ENCODE measurements at places on chromosomes 1 and 21.

GRCh38 chr1:63051886-63052285 is 268.0 kb downstream of the ATG4C start:
- no peak for DNase-seq

DNA sequence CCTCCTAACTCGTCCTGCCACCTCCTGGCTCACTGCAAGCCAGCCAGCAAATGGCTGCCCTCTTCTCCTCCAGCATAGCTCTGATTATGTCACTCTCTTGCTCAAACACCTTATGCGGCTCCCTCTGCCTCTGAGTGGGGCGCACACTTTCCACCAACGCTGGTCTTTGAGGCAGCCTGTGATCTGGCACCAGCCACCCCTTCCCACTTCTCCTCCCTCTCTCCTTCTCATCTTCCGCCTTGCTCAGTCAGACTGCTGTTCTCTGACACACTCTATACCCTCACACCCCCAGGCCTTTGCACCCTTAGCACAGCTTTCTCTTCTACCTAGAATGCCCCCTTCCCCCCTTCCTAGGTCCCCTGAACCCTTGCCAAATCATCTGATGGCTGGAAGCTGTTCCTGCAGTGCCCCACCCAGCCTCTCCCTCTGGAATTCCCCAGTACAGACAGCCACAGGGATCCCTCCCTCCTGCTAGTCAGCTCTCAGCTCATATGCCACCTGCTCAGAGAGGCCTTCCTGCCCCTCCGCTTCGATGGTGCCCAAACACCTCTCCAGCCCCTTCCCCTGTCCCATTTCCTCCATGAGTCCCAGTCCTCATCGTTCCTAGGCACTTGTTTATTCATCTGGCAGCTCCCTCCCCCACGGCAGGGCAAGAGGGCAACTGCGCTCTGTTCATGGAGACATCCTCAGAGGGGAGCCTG is 21.7 kb upstream of the PEF1 start:
- DNase-seq, result no peak

- no peak for DNase-seq
Observed at GRCh38 chr1:89706700-89707012, 73.7 kb downstream of the LRRC8C start.

DNA sequence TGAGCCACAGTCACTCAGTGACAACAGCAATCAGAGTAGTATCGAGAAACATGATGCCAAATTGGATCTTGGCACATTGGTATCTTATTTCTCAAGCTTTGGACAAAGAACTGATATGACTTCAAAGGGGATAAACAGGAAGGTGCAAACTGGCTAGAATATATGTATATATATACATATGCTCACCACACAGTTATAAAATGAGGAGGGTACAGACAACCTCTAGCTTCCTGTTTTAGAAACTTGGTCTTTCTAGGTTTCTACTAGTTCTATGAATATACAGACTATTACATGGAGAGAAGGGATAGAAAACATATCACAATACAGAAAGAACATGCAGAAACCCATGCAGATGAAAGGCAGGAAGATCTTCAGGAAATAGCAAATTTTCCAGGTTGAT is 292.1 kb upstream of the SNX7 start:
- no peak for DNase-seq

DNA sequence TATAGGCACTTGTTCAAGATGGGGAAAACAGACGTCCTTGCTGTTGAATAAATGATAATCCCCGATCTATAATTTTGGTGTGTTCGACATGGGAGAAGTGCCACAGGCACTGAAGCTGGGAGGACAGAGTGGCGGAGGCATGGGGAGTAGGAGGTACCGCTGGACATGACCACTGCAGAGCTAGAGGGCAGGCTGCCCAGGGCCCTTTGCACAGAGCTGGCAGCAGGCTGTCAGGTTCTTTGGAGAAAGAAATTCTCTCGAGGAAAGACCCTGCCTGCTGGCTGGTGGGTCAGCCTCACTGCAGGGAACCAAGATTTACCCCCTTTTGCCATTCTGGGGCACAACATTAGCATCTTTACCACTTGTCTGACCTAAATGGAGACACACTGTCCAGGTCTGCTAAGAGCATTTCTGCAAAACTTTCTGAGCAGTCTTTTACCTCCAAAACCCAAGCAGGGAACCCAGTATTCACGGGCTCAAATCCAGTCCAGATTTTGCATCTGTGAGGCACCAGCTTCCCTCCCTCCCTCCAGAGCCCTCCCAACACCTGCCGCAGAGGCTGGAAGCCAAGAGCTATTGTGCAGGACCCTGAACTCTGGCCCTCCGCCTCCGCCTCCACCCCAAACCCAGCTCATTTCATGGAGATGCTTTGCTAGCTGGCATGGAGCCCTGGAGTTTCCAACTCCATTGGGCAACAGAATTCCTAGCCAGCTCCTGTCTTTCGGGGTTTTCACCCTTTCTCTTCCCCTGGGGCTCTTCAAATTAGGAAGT is 142.3 kb downstream of the PLXNA2 start:
- DNase-seq, result no peak

DNA sequence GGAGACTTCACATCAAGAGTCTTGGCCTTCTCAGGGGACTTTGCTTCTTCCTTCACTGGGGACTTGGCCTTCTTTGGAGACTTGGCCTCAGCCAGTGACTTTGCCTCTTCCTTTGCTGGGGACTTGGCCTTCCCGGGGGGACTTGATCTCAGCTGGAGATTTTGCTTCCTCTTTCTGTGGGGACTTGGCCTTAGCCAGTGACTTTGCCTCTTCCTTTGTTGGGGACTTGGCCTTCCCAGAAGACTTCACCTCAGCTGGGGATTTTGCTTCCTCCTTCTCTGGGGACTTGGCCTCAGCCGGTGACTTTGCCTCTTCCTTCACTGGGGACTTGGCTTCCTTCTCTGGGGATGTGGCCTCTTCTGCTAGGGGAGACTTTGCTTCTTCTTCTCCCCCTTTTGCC is 13.5 kb upstream of the CD2 start:
- DNase-seq, result no peak

- DNase-seq, result no peak
Observed at GRCh38 chr1:27601771-27602461, 2.0 kb downstream of the AHDC1 start.

- DNase-seq, result no peak
Observed at GRCh38 chr1:19942088-19942487, 18.7 kb upstream of the PLA2G2E start.

GRCh38 chr1:225572422-225572821 is 80.5 kb downstream of the ENAH start:
- no peak for DNase-seq

- DNase-seq, result no peak
Observed at GRCh38 chr21:39612233-39613040, at the start of gene B3GALT5. B3GALT5 (plus strand) TSS chr21:39612940; CDS start chr21:39660560, 47,620 bp downstream.

DNA sequence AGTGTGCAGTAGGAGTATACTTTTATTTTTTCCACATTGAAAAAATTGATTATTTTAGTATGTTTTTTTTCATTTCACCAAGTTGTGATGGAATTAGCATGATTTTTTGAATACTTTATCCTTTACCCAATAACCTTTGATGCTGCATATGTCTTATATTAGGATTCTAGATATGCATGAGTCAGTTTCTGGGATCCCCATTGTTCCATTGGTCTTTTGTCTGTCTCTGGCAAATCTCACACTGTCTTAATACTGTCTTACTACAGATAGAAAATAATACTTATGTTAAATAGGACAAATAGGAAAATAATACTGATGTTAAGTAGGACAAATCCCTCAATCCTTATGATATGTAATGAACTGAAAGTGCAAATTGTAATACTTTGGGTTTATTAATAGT is 54.3 kb upstream of the ASB17 start:
- DNase-seq, result no peak

GRCh38 chr1:247465796-247466195 is 7.9 kb upstream of the OR2B11 start:
- DNase-seq, result no peak

DNA sequence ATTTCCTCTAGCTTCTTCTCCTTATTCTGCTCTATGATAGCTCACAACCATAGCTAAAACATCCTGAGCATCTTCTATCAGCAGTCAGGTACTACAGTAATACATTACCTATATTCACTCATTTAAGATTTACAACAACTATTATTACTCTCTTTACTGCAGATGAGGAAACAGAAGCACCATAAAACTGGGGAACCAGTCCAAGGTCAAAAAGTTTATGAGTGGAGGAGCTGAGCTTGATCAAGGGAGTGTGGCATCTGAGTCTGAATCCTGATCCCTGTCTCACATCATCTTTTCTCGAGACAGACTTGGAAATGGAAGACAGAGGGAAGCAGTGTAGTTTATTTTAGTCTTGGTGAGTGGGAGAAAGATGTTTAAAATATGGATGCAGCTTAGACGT is 288.6 kb downstream of the RGS7 start:
- DNase-seq, result no peak

GRCh38 chr1:234879147-234880080 is 249.2 kb downstream of the TOMM20 start:
- DNase-seq, result no peak

DNA sequence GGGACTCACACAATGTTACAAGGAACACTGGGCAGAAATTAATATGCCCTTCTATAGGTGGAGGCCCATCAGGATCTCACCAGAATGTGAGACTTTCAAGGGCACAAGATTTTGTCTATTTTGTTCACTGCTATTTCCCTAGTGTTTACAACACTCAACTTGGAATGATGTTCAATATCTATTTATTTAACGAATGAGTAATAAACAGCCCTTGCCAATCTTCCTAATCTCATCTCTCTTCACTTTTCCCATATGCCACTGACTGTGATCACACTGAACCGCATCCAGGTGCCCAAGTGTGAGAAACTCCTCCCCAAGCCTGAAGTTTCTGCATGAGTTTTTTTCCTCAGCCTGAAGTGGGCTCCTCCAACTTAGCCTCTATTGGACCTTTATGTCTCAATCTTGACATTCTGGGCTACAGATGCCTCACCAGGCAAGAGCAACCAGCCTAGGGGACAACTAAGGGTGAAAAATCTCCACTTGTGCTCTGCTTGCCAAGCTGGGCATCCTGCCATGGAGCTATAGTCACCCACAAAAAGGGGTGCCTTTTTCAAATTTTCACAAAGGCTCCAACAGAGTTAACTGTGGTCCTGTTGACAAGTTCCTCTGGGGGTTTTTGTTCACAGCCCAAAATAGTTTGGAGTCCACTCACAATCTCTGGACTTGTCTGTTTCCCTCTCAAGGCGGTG is 105.6 kb downstream of the PLPP3 start:
- DNase-seq, result no peak

DNA sequence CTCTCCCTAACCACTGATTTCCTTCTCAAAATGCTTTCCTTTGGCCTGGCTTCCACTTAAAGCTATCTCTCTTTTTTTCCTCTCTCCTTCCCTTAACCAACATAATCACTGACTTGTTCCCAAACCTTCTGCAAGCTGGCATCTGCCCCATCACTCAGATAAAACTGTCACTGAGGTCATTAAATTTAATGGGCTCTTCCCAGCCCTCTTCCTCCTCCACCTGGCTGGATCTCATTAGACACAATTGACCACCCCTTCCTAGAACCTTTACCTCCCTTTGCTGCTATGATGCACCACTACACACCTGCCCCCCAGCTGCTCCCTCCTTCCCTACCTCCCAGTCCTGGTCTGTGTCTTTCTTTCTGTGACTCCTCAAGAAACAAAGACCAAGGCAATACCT is 44.0 kb upstream of the GJB5 start:
- no peak for DNase-seq

GRCh38 chr1:63435161-63435560 is 67.7 kb downstream of the ALG6 start:
- DNase-seq, result no peak

GRCh38 chr1:92969517-92969916 is 8.3 kb upstream of the DIPK1A start:
- no peak for DNase-seq

- no peak for DNase-seq
Observed at GRCh38 chr21:42468491-42469131, 27.4 kb downstream of the RSPH1 start.

GRCh38 chr1:156241926-156242325 is at the start of gene BGLAP:
BGLAP (plus strand) TSS chr1:156242184; CDS start chr1:156242232, 48 bp downstream.
- DNase-seq, result no peak

DNA sequence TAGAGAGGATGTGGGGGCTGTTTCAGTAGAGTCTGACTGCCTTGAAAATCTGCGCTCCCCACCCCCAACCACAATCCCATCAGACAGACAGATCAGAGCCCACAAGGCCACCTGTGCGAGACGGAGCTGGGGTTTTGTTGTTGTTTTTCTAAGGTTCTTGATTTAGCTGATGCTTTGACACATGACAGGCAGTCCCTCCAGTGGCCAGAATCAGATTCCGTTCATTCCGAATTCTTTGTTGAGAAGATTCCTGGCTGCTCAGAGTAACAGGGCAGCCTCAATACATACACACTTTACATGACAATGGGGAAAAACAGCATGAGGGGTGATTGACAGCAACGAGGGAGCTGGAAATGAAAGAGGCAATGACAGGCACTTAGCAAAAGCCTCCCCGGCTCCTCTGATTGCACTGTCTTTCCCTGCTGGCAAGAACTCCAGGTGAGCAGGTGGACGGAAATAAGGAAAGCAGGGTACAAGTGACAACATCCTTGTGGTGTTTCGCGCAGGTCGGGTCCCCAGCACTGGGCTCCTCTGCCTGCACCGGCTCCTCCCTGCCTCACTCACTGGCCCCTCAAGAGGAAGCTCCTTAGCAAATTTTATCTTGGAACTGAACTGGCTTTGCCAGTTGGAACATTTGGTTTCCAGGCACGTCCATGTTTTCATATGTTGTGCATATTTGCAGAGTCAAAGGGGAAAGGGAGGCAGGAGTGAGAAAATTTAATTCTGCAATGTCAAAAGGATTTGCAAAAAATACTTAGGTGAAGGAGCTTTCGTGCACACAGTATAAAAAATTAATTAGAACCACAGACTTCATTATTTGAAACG is 148.7 kb downstream of the PGBD5 start:
- no peak for DNase-seq

GRCh38 chr1:33175865-33176264 is 6.0 kb downstream of the TRIM62 start:
- no peak for DNase-seq

DNA sequence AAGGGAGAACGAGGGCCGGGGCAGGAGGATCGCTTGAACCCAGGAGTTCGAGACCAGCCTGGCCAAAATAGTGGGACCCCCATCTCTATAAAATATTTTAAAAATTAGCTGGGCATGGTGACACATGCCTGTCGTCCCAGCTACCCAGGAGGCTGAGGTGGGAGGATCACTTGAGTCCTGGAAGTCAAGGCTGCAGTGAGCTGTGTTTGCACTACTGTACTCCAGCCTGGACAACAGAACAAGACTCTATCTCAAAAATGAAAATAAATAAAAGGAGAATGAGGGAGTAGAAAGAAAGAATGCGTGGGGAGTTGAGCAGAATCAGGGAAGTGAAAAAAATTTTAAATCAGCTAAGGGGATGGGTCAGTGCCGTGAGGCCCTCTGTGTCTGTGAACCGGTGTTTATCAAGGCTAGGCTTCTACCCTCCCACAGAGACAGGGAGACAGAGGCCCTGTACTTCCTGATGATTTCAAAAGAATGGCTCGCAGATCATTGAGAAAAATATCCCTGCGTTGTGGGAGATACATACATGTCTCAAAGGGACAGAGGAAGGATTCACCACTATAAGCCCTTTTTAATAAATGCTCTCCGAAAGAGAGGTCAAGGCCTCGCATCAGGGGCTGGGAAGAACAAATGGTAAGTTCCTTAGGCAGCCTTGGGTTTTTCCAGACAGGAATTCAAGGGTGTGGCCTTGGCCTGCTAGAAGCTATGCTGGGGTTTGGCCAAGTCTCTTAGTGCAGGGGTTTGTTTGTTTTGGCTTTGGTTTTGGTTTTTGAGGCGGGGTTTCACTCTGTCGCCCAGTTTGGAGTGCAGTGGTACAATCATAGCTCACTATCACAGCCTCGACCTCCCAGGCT is 20.7 kb downstream of the IL10RB start:
- DNase-seq, result no peak

Measured in GOT3 (cell line).